ENCODE measurements at places on chromosomes 13 and 19.
A peak's percentile ranks its signal among the peaks of the same experiment; 100 is the strongest.

DNA sequence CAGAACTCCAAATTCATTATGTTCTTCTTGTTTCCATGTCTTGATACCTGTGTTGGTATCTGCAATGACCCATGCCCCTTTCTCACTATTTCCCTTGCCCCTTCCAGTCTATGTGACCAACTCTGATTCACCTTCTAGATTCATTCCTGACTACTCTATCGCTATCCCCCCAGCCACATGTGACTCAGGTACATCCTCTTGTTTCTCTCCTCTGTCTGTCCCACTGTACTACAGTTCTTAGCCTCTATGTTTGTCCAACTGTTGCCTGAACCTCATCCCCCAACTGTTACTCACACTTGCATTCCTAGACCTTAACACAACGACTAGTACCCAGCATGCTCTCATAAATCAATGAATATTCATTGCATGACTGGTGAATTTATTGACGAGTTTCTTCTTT is 10.0 kb upstream of the FLT3 start:
- DNase-seq: no peak

GRCh38 chr13:40613192-40613818 is 53.1 kb downstream of the FOXO1 start:
- no peak for DNase-seq

- no peak for DNase-seq
Measured at GRCh38 chr19:16283210-16284061, 41.2 kb upstream of the KLF2 start.

DNA sequence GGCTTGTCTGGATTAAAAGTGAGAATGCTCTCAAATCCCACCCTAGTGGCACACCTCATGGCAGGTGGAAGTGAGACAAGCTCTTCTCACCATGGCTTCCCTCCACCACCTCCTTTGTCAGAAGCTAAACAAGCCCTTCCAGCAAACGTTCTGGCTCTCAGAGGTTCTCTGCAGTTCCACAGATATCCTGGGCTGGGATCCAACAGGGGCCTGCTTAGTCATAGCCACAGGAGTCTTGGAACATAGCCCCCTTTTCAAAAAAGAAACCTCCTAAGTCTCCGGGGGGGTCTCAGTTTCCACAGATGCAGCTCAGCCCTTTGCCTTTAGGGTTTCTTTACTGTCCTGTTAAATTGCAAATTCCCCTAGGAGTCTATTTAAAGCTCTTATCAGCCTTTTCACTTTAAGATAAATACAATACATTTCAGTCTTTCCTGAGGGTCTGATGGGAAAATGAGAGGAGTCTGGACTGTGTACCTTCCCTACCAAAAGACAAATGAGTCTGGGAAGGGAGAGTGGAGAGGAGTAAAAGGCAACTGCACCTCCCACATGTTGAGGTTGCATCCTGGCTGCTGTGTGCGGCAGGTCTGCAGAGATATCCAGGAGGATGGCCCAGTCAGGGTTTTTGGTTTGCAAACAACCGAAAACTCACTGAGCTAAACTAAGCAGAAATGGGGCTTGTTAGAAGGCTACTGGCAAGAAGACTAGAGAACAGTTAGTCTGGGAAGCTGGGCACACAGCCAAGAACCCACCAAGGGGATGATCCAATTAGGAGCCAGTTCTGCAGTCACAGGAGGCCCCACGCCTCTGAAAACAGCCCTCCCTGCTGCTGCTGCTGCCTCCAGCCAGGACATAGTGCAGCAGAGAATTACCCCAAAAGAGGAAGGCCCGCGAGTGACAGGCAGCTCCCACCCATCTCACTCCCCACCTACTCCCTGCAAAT is 41.4 kb upstream of the SERP2 start:
- DNase-seq: no peak

DNA sequence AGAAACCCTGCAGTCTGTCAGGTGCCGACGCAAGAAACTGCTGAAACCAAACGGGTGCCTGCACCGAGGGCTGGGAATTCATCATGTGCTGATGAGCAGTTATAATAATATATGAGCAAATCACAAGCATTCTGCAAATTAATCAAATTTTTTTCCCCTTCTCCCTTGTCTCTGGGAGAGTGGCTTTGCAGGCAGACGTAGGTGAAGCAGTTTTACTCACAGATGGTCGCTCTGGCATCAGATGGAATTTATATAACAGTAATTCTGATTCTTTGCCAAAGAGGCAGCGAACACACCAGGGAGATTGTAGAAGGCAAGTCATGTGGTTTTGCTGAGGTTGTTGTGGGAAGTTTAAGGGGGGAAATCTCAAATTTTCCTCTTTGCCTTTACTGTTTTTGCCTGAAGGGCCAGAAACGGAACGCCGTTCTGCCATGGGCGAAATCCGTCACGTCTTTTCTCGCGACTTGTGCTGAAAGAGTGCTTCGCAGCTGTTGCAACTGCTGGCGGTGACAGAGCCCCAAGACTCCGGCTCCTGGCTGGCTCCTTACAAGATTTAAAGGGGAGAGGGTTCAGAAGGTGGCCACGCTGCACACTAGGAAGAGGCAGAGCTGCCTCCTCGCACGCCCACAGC is 320.1 kb downstream of the ZNF536 start:
- no peak for DNase-seq

DNA sequence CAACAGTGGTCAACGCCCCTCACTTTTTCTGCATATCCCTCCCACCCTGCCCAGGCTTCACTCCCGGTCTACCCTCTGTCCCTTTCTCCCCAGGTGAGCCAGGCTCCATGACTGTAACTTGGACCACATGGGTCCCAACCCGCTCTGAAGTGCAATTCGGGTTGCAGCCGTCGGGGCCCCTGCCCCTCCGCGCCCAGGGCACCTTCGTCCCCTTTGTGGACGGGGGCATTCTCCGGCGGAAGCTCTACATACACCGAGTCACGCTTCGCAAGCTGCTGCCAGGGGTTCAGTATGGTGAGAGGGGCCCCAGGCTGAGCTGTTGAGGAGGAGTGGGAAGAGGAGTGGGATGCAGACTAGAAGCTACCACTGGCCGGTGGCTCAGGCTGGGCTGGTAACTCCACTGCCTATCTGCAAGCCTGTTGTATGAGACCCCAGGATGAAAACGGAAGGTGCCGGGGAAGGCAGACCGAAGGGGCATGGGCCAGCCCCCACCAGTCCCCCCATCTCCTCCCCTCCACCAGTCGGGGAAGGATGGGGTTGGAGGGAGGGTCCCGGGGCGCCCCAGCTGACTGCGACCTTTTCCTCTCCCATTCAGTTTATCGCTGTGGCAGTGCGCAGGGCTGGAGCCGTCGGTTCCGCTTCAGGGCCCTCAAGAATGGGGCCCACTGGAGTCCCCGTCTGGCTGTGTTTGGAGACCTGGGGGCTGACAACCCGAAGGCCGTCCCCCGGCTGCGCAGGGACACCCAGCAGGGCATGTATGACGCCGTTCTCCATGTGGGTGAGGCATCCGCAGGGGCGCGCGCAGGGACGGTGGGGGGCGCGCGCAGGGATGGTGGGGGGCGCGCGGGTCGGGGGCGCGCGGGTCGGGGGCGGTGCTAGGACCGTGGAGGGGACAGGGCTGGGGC is 14.4 kb downstream of the ACP7 start:
- DNase-seq: no peak

GRCh38 chr13:21148557-21149258 is 27.6 kb downstream of the SKA3 start:
- no peak for DNase-seq

DNA sequence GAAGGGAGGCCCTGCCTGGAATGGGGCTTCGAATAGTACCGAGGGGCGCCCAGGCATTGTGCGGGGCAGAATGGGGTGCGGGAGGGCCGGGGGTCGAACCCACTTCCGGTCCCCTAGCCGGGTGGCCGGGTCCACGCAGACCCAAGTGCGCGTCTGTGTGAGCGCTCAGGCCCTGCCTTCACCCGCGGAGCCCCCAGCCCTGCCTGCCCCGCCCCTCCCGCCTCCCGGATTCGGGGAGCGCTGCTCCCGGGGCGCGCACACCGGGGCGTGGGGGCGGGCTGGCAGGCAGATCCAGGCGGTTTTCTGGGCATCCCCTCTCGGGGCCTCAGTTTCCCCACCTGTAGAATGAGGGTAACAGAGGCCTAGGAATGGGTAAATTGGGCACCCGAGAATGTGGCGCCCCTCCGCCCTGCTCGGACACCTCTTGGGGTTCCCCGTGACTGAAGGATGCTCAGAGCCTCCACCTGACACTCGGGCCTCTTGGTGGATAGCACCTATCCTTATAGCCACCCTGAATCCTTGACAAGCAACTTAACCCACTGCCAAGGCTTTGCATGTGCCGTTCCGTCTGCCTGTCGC is 682 bp downstream of the PIK3R2 start:
- peak; percentile 49 for DNase-seq

GRCh38 chr13:50866817-50867636 is 23.5 kb upstream of the DLEU7 start:
- no peak for DNase-seq

GRCh38 chr19:6384381-6384780 is 8.6 kb downstream of the GTF2F1 start:
- no peak for DNase-seq

GRCh38 chr13:50448535-50448998 is 394.9 kb downstream of the DLEU7 start:
- DNase-seq: no peak

DNA sequence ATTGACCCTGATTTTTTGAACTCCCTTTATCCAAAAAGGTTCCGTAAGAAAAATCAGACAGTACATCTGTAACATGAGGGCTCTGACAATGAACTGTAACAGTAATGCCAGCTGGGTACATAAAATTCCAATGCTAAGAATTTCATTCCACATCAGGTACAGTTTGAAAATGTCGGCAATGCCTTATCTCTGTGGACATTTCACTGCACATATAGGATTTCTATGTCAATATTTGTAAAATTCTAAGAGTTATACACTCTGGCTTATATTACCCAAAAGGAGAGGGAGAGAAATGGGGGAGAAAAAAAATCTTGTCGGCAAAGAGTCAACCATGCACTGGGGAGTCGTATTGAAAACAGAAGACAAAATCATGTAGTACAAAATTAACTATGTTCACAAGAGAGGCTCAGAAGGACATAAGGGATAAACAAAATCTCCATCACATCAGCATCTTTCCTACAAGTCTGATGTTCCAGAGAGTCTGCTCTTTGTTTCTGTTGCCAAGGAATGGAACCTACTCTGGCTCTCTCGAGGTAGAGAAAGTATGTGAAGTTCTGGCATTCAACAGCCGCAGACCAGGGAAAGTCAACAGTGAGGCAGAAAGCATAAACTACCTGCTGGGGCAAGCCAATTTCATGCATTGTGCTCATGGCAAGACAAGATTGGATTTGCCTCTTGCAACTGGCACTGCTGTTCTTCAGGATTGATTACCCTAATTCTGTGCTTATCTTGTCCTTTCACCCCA is 72.4 kb downstream of the STARD13 start:
- no peak for DNase-seq

DNA sequence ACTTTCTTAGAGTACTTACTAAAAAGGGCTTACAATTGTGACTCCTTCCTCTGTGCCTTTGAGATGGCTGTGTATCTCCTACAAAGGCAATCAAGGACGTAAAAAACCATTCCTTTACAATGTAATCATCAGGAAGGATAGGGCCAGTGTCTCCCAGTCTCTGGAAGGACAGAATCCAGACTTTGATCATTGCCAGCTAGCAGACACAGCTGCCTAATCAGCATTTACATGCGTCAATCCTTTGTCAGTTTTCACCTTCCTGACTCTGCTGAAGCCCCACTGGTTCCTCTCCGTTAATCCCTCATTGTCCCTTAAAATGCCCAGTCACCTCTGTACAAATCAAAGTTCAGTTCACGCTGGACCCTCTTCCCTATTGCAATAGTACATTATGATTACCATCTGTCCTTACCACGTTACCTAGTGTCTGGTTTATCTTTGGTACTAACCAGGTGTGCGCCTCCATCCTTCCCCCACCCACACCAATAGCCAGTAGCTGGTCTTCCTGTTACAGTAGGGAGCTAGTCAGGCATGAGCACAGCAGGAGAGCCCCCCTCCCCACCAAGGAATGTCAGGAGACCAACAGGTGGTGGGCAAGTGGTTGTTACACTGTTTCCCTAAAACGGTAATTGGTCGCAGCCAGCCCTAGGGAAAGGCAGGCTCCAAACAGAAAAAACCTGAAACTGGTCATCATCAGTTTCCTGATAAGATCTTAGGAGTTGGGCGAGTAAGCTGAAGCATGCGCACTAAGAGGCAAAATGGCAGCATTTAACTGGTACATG is 49.7 kb downstream of the TGDS start:
- no peak for DNase-seq

GRCh38 chr19:29664753-29665214 is 477 bp upstream of the PLEKHF1 start:
- no peak for DNase-seq

DNA sequence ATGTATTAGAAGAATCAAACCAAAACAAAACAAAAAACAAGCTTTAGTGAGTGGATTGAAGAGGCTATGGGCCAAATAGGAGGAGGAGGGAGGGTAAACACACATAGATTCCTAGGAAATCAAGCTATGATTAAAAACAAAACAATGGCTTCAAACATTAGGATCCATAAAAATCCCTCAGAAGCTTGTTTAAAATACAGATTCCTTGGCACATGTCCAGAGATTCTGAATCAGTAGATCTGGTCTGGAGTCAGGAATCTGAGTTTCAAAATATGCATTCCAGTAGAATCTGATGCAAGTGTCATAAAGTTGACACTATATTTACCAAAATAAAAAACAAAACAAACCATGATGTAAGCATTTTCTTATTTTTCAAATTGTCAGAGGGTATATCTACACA is 692.8 kb upstream of the SGCG start:
- no peak for DNase-seq

All from nephron progenitor cell (in vitro differentiated cells).